Activated CD8-positive, alpha-beta memory T cell treated with anti-CD3 and anti-CD28 coated beads, Interleukin-2, amount 10 ng/mL, durations not matched to agents 7 days and 5 days (primary cell): ENCODE measurements at places on chromosomes 12 and 14. TPM values are rescaled to one million over a fixed set of nuclear protein-coding genes. Genes with fewer than 3 reads are reported as not detected.

DNA sequence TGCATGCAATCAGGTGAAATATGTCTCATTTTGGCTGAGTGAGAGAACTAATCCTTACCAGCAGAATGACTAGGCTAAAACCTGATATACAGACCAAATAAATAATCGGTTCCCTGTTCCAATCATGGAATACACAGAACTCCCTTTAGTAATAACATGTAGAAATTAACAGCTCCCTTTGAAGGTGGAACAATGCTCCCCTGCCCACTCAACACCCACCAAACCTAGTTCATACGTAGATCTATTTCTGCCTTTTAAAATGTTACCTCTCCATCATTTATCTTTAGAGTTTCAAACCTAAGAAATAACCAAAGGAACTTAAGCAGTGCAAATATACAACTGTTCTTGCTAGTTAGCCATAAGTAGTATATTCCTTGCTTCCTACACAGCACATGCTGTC lies 153.7 kb upstream of the ABCD2 start:
- DNase-seq: no peak

ACYP1 gene
- 45.2 TPM for total RNA-seq

EPS8 gene
- 2.1 TPM for total RNA-seq

RNF212B gene
- total RNA-seq: not detected

DNA sequence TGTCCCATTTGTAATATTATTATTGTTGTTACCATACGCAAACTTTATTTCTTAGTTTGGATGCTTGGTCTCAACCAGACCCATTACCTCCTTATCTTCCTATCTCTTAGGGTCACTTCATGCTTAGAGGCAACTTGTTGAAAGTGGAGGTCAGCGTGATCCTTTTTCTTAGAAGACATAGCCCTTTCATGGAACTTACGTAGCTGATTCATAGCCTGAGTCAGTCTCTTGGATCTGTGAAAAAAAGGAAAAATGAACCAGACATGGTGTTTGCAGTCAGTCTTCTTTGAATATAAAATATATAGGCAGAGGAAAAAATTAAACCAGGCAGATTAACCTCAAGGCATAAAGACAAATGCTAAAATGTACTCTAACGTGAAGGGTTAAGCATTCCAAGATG lies 613.7 kb downstream of the DIO2 start:
- no peak for DNase-seq

ABCC9 gene
- total RNA-seq: not detected

DNA sequence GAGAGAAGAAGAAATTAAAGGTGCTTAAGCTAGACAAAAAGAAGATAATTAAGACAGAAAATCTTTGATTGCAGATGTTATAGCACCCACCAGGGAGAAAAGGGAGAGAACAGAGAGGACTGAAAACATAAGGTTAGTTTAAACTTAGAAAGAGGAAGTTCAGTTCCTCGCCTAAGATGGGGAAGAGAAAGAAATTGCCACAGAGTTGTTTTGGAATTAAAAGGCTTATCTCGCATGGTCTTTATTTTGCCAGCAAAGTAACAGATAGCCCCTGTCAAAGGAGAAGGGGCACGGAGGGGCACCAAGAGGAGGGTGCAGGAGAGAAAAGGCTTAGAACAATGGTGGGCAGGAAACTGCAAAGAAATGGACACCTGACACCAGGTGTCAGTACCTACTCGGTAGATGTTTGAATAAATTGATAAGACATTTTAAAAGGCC lies 17.8 kb upstream of the OXA1L start:
- no peak for DNase-seq

- no peak for DNase-seq
Observed at GRCh38 chr12:103457471-103457870, 38.3 kb downstream of the C12orf42 start.

- no peak for DNase-seq
Observed at GRCh38 chr12:68154779-68155178, 4.8 kb downstream of the IFNG start.

DNA sequence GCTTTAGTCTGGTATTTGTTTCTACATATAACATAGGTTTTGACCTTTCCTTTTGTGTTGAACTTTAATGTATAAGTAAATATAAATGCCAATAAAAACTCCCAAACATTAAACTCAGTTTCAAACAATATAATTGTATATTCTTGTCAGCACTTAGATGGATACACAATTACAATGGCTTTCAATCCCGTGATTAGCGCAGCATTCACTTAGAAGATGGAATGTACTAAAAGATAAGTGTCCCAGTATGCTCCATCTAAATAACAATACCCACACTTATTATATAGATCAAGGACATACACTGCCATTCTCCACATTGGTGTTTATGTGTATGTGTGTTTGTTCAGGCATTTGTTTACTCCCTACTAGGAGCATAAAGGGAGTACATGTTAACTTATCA lies 193.1 kb downstream of the SOX5 start:
- no peak for DNase-seq

GRCh38 chr14:35159742-35160409 lies 37.5 kb downstream of the PRORP start:
- no peak for DNase-seq

DNA sequence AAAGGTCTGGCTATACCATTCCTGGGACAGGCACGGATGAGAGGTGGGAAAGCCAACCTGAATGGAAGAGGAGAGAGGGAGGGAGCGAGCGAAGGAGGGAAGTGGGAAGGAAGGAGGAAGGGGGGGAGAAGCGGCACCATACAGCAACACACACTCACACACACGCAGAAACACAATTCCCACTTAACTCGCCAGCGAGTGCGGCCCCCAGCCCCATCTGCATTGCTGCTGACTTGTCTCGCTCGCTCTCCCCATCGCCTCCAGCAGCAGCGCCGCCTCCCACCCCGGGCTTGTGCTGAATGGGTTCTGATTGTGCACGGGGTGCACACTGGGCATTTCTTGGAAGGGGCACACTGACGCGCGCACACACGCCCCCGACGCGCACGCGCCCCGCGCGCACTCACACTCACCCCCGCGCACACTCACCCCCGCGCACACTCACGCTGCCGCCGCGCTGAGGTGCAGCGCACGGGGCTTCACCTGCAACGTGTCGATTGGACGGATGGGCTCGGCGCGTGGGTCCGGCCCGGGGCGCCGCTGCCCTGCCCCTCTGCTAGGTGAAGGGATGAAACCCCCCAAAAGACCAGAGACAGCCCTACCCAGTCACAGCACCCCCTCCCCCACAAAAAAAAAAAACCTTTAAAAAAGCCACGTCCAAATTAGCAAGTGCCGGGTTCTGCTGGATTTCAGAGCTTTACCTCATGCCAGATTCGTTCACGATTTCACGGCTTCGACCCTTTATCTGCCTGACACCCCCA lies 685 bp downstream of the GRIN2B start:
- no peak for DNase-seq

- no peak for DNase-seq
Observed at GRCh38 chr14:37232907-37233481, 35.3 kb downstream of the MIPOL1 start.

- DNase-seq: peak; percentile 87
Observed at GRCh38 chr12:132445884-132446632, 43.9 kb upstream of the FBRSL1 start.

RFX4 gene
- total RNA-seq: not detected

DNA sequence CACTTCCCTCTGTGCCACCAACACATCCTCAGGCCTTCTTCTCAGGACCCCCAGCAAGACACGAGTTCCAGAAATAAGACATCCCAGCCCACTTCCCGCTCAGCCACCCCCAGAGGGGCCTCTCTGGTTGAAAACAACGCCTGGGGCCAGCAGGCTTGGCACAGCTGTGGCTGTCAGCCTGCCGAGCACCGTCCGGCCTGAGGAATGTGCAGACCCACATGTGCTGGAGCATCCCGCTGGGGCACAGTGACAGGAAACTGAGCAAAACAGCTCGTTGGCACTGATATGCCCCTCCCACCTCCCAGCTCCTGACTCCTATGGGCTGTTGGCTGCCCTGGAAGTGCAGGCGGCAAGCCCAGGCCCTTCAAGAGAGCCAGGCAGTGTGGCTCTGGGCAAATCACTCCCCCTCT lies 1.4 kb downstream of the SYNE3 start:
- no peak for DNase-seq

DNA sequence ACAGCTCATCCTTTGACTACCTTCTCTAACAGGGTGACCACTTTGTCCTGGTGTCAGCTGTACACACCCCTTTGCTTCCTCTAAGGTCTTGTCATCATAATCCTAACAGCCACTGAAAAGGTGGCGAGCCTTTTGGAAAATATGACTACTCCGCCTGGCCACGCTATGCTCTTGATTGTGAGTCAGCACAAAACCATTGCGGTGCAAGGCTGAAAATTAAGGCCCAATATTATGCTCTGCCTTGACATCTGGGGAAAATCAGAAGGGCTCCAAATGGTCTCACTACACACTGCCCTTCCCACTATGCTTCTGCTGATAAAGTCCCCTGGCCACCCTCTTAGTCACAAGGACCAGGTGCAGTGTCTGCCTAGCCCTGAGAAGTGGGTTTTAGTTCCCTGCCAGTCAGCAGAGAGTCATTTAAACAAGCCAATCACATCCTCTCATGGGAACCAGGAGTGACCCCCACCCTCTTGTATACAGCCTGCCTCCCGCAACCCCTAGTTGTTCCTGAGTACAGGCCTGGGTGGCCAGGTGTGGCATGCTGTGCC lies 34.3 kb downstream of the FGD6 start:
- peak; percentile 44 for DNase-seq

PIWIL1 gene
- not detected for total RNA-seq

DNA sequence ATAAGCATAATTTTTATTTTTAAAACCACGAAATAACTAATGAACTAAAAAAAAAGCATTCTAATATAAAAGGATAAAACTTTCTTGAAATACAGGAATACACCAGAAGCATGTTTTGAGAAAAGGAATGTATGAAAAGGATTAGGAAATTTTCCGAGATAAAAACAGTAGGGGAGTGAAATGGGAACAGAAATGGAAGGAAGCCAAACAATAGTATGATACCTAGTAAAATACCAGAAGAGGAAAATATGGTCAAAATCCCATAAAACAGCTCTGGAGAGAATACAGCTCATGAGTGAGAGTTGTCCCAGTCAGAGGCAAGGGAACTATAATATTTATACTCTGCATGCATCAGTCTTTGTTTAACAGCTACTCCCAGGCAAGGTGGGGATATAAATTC lies 1016.2 kb downstream of the SLC6A15 start:
- no peak for DNase-seq

HCAR2 gene
- not detected for total RNA-seq

GRCh38 chr12:19095331-19095730 lies 34.2 kb upstream of the PLEKHA5 start:
- no peak for DNase-seq

GRCh38 chr12:101902641-101903040 lies 25.3 kb downstream of the DRAM1 start:
- DNase-seq: no peak

DNA sequence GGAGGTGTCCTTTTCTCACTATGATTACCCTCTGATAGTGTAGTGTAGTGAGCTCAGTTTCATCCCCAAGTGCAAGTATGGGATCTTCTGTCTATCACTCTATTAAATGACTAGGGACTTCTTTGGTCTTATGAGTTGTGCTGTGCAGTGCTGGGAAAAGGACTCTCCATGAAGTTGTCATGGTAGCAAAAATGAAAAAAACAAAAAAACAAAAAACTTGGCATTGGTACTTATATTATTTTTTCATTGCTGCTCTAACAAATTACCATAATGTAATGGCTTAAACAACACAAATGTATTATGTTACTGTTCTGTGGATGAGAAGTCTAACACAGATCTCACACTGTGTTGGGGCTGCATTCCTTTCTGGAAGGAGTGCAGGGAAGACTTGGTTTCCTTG lies 393.1 kb upstream of the NOVA1 start:
- no peak for DNase-seq

GRCh38 chr14:72812292-72812851 lies 81.5 kb downstream of the DPF3 start:
- no peak for DNase-seq

DNA sequence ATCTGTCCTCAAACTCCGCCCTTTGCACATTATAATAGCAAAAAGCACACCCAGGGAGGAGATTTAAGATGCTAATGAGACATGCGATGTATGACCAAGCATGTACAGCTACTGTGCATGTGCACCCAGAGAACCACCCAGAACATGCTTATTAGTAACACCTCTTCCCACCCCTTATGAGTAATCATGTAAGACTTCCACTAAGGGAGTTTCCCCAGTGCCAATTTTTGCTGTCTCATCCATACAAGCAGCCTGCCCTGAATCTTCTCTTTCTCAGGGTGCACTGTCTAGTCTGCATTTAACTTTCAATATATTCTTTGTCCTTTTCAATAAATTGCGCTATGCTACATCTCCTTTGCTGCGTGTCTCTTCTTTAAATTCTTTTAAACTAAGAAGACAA lies 830.0 kb upstream of the NOVA1 start:
- no peak for DNase-seq

DNA sequence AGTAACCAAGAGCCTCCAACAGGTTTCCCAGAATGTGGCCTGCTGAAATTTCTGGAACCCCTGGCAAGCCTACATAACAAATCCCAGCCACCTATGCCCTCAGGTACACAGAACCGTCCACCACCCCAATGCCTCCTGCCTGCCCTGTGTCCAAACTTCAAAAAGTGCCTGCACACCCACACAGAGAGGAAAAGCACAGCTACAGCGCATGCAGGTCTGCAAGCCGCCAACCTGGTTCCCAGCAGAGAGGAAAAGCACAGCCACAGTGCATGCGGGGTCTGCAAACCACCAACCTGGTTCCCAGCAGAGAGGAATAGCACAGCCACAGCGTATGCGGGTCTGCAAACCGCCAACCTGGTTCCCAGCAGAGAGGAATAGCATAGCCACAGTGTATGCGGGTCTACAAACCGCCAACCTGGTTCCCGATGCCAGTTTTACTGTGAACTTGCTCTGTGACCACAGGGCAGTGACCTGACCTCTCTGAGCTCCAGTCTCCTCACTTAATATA lies 113.5 kb downstream of the SCARB1 start:
- no peak for DNase-seq

DNA sequence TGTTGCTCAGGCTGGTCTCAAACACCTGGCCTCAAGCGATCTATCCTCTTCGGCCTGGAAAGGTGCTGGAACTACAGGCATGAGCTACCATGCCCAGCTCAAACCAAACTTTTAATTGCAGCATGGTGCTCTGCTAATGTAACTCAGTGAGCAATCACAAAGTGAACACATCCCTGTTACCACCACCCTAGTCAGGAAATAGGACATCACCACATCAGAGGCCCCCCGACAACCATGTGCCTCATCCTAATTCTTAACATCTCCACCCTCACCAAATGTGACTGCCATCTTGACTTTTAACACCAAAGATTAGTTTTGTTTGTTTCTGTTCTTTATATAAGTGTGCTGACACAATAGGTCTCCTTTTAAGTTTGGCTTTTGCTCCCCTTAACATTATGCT lies 22.8 kb upstream of the SDR39U1 start:
- no peak for DNase-seq

- no peak for DNase-seq
Observed at GRCh38 chr12:101969-102878, 35.7 kb downstream of the IQSEC3 start.

DNA sequence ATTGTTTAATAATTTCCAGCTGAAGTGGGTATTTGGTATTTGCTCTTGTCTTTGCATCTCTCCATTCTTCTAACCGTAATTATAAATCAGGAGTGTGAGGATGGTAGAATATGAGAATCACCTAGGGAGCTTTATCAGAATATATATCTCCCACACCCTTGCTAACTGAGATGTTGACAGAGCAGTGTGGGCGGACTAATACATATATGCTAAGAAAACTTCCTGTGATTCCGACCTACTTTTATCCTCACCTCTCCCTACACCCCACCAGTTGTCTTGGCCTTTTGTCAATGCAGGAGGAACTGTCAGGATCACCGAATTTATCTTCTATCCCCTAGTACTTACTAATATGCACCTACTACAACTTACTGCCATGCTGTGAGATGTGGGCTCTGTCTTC lies 14.7 kb upstream of the GNPNAT1 start:
- no peak for DNase-seq

- no peak for DNase-seq
Observed at GRCh38 chr12:43501703-43502102, 50.3 kb downstream of the ADAMTS20 start.
